GM18507 (cell line): ENCODE measurements at places on chromosomes 16 and 17.

GRCh38 chr17:68397108-68397536 is 60.2 kb downstream of the WIPI1 start:
- DNase-seq, result no peak

- no peak for DNase-seq
Observed at GRCh38 chr17:65656390-65657250, 95.2 kb upstream of the AXIN2 start.

DNA sequence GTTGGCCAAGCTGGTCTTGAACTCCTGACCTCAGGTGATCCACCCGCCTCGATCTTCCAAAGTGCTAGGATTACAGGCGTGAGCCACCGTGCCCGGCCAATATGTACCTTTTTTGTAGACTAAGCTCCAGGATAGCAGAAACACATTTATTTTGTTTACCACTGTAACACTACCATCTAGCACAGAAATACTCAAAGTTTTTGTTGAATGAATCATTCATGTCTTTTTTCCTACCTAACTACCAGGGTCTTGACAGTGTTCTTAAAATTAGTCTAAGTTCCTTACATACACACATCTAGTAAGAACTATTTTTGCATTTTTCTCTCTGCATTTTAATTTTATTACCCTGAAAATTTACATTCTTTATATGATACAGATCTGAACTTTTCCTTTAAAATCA is 44.4 kb downstream of the AKAP10 start:
- DNase-seq, result no peak

- no peak for DNase-seq
Observed at GRCh38 chr16:1741553-1742165, 29.7 kb downstream of the NME3 start.

DNA sequence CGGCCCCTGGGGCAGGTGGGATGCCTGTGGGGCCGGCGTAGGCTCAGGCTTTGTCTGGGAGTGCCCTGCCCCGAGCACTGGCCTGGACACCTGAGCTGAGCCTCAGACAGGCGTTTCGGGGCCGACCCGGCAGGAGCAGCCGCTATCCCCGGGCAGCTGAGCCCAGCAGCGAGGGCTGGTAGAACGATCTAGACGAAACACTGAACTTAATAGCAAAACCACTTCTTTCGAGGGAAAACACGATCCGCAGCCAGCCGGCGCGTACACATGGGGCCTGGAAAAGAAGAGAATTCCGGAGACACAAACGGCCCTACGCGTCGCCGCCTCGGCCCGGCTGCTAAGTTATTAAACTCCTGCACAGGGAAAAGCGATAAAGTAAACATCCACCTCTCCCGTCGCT is 22.0 kb upstream of the SSTR5 start:
- DNase-seq, result no peak

GRCh38 chr17:66339561-66339960 is 37.1 kb downstream of the PRKCA start:
- DNase-seq, result no peak

DNA sequence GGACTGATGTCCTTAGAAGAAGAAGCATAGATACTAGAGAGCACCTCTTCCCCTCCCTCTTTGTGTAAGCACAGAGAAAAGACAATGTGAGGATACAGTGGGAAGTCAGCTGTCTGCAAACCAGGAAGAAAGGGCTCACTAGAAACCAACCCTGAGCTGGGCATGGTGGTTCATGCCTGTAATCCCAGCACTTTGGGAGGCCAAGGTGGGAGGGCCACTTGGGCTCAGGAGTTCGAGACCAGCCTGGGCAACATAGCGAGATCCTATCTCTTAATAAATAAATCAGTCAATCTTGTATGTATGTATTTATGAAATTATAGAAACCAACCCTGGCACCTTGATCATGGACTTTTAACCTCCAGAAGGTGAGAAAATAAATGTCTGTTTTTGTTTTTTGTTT is 118.3 kb downstream of the NPIPB5 start:
- DNase-seq, result no peak

DNA sequence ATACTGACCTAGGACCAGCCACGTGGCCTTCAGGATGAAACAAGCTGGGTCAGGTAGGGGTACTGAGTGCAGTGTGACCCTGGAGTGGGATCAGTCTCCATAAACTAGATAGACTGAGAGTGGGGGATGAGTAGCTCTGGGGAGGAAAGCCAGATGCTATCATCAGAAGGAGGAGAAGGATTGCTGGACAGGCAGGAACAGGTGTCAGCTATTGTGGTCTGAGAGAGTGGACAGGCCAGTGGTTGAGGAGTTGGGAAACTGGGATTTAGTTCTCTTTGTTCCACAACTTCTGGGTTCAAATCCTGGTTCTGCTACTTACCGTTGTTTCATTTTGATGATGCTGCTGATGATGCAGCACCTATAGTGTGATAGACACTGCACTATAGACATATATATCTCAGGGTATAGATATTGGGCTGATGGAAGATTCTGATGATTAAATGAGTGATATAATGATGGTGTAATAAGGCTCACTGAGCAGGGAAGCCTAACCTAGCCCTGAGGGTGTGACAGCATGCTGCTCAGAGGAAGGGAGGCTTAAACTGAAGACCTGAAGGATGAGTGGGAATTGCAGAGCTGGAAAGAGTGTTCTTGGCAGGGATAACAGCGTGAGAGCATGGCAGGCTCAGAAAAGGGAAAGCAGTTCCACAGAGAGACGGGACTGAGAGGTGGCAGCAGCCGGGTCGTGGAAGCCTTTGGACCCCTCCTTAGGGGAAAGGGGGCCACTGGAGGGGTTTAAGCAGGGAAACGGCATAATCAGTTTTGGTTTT is 66.0 kb downstream of the SNX20 start:
- DNase-seq, result no peak

DNA sequence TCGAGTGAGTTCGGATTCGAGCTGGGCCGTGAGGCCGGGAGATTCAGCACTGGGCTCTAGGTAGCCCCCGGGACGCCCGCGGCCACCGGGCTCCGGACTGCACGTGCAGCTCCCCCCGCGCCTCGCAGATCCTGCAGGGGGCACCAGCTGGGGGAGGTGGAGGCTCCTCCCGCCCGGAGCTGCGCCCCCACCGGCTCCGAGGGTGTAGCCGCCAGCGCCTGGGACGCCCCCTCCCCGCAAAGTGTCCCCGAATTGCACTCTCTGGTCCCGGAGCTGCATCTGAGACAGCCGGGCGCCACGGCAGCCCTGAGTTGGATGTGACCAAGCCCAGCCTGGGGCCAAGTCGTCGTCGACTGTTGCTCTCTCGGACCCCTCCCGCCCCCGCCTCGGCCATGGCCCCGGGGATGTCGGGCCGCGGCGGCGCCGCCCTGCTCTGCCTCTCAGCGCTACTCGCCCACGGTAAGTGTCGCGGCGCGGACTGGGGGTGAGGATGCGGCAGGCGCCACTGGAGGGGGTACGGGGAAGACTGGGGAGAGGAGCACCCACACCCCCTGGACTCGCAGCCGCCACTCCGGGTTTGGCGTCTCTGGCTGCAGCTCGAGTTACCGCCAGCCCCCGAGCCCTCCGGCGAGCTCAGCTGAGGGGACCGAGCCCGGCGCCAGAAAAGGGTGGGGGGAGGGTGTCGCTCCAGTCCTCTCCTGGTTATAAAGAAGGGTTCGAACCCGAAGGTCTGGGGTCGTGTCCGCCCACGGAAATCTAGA is 1.5 kb downstream of the TMEM132E start:
- DNase-seq, result no peak

- DNase-seq, result no peak
Observed at GRCh38 chr16:49889725-49890397, 33.9 kb upstream of the ZNF423 start.
